ENCODE measurements at places on chromosomes 1 and 21. TPM values are rescaled to one million over a fixed set of nuclear protein-coding genes. Genes with fewer than 3 reads are reported as not detected.

Gene GPR52
- total RNA-seq, result not detected

DNA sequence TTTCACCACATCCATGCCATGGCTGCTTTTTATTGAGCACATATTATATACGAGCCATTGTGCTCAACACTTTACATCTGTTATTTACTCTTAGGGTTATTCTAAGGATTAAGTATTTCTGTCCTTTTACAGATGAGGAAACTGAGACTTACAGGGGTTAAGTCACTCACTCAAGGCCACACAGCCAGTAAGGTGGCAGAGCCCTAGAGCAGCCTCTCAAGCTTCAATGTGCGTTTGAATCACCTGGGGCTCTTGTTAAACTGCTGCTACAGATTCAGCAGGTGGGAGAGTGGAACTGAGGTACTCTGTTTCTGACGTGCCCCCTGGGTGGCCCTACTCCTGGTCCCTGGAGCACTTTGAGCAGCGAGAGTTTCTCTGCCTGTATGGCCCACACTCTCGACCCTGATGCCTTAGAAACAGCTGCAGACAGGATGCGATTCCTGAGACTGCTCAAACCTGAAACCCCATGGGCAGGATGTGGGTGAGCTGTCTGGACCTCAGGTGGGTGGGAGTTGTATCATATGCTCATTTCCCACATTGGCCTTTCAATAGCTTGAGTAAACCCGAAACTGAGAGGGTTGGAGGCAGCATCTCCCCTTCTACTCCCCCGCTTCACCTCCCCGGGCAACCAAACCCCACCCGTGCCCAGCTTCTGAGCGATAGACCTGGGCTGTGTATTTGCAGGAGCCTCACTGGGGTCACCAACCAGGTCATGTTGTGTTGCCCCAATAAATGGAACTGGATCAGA lies 59.3 kb downstream of the MAN1C1 start:
- no peaks in the 10 kb centered on the region for H3K36me3 ChIP-seq
- no peak overlapping the region for H3K27ac ChIP-seq
- peaks cover 16% of the 10 kb centered on the region for H3K27me3 ChIP-seq
- no peak for DNase-seq
- H3K4me1 ChIP-seq, result no peaks in the 10 kb centered on the region
- H3K4me3 ChIP-seq, result no peak overlapping the region

Gene KRTAP11-1
- total RNA-seq, result not detected

GRCh38 chr1:98267423-98267822 lies 346.6 kb upstream of the DPYD start:
- H3K27ac ChIP-seq, result no peak overlapping the region
- no peaks in the 10 kb centered on the region for H3K36me3 ChIP-seq
- no peak for DNase-seq
- H3K4me3 ChIP-seq, result no peak overlapping the region
- H3K4me1 ChIP-seq, result no peaks in the 10 kb centered on the region
